ENCODE measurements at places on chromosomes 2 and 18. TPM values are rescaled to one million over a fixed set of nuclear protein-coding genes. Genes with fewer than 3 reads are reported as not detected.

The IL36RN gene
- 0.21 TPM for total RNA-seq

The EN1 gene
- total RNA-seq, result 0.70 TPM

The SLC30A3 gene
- 2.1 TPM for total RNA-seq

The TSPYL6 gene
- not detected for total RNA-seq

The KATNAL2 gene
- 1.4 TPM for total RNA-seq

The NT5C1B gene
- not detected for total RNA-seq

All from A549 treated with Mapracorat at 1 μM for 4 hours (cell line).